ENCODE measurements at places on chromosomes 5 and 9. TPM values are rescaled to one million over a fixed set of nuclear protein-coding genes. Genes with fewer than 3 reads are reported as not detected.

The MYO10 gene
- 31.2 TPM for total RNA-seq

GRCh38 chr9:70595211-70595610 lies 180.8 kb upstream of the KLF9 start:
- DNase-seq, result no peak

DNA sequence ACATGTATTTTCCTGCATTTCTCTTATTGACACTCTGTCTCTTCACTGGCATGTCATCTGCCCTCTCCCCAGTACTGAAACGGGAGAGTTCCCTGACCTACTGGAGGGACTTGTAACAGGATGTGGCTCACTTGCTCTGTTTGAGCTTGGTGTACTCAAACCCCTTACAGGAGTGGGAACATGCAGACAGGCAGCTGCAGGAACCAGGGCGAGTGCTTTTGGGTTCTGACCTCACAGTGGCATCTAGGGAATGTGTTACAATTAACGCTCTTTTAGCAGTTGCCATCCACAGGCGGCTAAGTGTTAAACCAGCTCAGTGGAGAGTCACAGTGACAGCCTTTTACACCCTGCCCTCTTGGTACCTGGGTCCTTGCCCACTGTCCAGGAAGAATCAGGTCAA lies 300.3 kb upstream of the GRAMD2B start:
- DNase-seq, result no peak

The SLC34A3 gene
- total RNA-seq, result 0.16 TPM

GRCh38 chr5:2291146-2291840 lies 408.6 kb upstream of the IRX4 start:
- DNase-seq, result no peak

The CFAP157 gene
- 0.16 TPM for total RNA-seq

The RXRA gene
- 6.6 TPM for total RNA-seq

DNA sequence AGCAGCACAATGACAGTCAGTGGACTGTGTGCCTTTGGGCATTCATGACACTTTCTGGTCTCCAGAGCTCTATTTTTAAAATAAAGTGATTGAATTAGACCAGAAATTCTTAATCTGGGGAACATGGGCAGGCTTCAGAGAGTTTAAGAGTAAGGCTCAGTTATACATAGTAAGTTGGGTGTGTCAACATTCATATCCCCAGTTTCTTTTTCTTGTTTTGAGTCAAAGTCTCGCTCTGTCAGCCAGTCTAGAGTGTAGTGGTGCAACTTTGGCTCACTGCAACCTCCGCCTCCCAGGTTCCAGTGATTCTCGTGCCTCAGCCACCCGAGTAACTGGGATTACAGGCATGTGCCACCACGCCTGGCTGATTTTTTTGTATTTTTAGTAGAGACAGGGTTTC lies 13.7 kb upstream of the KIF4B start:
- DNase-seq, result no peak

GRCh38 chr5:134580001-134580460 lies 52.6 kb downstream of the SAR1B start:
- no peak for DNase-seq

DNA sequence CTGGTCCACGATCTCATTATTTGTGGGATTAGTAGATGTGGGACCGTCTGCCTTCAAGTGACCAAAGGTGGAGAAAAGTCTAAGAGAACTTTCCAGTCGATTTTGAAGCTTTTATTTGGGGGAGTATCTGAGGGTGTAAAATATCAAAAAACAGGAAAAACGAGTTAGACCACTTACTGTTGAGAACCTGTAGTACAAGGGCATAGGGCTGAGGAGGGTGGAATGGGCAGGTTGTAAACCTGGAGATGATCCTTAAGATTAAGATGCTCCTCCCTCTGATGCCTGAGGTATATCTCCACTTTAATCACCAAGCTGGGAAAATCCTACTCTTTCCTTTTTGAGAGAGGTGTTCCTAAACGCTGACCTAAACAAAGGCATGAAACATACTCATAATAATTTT lies 32.0 kb upstream of the GTF2H2C start:
- no peak for DNase-seq

DNA sequence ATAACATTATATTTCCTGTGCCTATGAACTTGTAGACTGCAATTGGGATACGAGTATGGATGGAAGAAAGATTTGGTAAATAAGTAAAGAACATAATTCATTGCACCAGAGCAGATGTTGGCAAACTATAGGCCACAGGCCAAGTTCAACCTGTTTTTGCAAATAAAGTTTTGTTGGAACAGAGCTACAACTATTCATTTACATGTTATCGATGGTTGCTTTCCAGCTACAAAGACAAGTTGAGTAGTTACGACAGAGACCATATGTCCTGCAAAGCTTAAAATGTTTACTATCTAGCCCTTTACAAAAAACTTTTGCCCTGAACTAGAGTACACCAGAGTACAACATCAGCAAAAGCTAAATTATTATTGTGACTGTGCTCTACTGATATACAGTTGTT lies 169.1 kb upstream of the DMAC1 start:
- DNase-seq, result no peak

DNA sequence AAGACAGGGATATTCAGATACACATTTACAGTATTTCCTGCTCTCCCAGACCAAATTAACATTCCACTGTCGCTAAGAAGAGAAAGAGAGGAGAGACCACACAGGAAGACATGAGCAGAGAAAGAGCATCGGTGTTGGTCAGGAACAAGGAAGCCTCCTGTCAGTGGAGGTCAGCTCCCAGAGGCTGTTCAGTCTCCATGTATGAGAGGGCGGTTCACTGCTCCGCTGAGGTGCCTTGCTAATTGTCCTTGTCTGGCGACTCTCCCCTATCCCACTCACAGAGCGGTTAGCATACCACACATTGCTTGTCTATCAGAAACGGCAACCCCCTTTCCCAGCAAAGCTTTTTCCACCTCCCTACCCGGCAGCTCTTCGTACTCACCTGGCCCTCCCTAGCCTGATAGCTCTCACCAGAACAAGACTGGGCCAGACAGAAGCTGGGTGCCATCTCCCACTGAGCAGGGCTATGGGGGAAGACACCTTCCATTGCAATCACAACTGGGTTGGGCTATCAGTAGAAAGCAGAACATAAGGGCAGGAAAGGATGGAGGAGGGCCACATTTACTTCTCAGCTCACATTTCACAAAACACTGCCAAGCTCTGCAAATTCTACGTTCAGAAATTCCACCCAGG lies 58.6 kb upstream of the LMNB1 start:
- no peak for DNase-seq

DNA sequence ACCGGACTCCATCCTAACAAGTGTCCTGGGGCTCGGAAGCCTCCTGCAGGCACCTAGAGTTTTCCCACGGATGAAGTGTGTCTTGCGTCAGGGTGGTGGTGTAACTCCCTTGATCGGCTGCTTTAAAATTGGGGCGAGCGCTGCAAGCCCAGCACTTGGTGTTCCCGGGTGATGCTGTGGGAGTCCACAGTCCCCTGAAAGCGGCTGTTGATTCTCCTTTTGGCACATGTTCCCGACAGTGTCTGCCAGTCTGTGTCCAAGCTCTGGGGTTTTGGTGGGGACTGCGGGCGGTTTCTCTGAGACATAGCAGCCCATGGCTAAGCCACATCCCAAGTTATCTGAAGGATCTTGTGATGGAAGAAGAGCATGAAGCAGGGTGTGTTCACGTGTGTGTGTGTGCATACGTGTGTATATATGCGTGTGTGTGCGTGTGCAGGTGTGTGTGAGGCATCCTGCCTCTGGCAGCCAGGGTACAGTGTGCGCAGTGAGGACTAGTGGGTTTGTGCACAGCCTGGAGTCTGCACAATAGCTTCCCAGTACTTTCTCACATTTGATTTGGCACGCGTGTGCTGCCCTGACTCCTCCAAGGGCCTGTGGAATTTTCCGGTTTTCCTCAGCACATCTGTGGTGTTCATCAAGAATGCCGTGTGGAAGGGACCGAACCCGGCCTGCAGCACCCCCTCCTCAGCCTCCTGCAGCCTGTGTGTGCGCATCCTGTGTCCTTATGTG lies 16.9 kb downstream of the SLC25A48 start:
- peak; percentile 37 for DNase-seq

- DNase-seq, result no peak
These were observed 56.9 kb upstream of the COL15A1 start for GRCh38 chr9:98886691-98887229.

GRCh38 chr9:112361601-112362000 lies 18.3 kb upstream of the HSDL2 start:
- no peak for DNase-seq

The SV2C gene
- total RNA-seq, result 1.7 TPM

DNA sequence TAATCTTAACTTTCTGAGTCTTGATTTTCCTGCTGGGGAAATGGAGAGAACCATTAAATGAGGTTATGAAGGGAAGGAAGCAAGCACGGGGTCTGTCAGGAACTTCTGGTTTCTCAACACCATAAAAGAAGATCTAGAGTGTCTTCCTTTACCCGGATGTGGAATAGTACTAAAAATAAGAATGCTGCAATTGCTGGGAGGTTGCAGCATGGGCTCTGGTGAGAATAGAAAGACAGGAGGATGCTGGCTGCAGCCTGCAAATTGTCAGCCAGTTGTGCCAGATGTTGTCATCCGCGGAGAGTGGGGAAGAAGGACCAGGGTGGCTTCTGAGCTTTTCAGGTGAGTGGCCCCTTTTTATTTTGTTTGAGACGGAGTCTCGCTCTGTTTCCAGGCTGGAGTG lies 69.3 kb upstream of the STC2 start:
- no peak for DNase-seq

DNA sequence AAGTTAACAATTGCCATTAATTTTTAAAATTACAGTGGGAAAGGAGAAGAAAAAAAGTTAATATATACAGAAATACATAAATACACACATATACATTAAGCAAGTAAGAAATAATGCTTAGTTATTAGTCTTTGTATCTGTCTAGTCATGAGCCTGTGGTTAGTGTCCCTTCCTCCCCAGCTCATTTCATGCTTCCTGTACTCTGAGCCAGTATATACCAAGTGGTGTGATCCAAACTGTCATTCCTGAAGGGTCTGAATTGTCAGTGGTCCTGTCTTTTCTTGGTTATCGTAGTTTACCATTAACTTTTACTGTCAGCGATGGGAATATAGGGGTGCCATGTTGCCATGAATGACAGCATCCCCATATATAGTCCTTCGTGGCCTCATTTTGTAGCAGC lies 24.2 kb upstream of the STOM start:
- DNase-seq, result no peak

The FOXD4L5 gene
- 0.47 TPM for total RNA-seq

The KIAA0825 gene
- 37.6 TPM for total RNA-seq

DNA sequence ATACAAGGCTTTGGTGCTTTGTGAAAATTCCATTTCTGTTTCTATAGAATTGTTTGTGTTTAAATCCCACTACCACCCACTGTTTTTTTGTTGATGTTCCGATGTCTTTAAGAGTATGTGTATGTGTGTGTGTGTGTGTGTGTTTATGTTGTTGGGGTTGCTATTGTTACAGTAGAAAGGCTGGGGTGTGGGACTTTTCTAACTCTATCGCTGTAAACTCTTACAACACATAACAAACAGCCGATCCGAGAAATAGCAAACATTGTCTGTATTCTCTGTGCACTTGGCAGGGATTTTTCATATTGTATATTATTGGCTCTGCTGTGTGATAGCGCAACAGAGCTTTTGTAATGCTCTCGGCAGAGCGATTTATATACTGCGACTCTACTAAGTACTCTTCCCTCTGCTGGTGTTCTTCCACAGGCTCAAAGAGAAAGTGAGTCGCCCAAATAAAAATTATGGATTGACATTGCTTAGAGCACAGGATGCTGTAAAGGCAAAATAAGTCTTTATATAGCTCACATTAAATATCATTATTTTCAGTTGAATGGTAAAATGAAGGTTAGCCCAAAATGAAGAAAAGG lies 492.2 kb upstream of the ARRDC3 start:
- no peak for DNase-seq

DNA sequence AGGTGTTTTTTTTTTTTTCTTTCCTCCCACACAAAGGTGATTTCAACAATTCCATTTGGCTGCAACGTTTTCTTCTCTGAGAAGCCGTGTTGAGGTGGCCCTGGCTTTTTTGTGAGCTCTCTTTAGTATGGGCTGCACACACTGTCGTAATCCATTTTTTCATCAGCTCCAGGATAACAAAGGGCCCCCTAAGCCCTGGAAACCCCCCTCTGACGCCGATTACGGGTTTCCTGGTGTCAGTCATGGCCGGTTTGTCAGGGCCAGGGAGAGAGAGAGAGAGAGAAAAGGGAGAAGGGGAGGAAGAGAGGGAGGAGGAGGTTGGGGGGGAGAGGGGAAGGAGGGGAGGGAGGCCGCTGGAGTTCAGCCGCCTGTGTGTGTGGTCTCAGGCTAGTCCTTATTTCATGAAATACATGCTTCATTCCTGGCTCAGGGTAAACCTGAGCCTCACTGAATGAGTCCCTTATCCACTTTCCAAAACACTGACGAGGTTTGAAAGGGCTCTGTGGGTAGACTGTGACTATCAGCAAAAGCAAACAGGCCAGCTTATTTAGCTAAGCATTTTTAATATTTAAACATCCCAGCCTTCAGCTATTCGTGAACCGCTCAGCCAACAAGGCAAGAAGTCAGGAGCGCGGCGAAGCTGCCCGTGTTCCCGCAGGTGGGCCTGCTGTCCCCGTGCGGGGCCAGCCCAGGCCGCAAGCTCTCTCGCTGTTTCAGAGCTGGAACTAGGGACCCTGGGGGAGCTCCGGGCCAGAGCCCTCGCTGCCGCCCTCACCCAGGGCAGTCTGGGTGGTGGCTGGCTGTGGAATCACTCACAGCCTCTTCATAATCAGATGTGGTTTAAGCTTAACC lies 172.8 kb downstream of the ERCC6L2 start:
- DNase-seq, result no peak

- no peak for DNase-seq
These were observed 1.1 kb downstream of the ICE1 start for GRCh38 chr5:5423586-5423985.

The IL5 gene
- total RNA-seq, result not detected

The NTNG2 gene
- total RNA-seq, result 46.3 TPM

DNA sequence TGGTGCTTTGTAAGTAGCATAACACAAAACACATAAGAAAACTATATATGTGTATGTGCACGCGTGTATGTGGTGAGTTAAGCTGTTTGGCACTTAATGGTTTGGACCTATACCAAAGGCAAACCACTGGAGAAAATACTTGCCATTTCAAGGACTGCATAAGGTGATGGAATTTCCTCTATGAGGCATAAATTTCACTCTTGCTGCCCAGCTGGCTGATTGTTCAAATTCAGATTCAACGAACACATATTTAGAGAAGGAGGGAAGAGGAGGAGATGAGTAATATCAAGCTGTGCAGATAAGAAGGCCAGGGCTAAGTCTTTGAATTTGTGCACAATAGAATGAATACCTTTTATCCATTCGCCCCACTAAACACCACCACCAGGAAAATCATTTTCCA lies 470.6 kb upstream of the MPDZ start:
- DNase-seq, result no peak

The SPINK7 gene
- total RNA-seq, result not detected

- DNase-seq, result no peak
These were observed 1168.3 kb upstream of the WWC1 start for GRCh38 chr5:167123126-167123525.

GRCh38 chr9:128787659-128788058 lies 606 bp downstream of the TBC1D13 start:
- DNase-seq, result no peak

GRCh38 chr9:133853331-133853730 lies 115.2 kb upstream of the SARDH start:
- no peak for DNase-seq

The PLEKHG4B gene
- 6.2 TPM for total RNA-seq

- peak; percentile 73 for DNase-seq
These were observed at the start of gene NDUFS6 for GRCh38 chr5:1801222-1801966. Gene NDUFS6, plus strand, starts transcription at chr5:1801407. Its CDS starts 11 bp downstream, at chr5:1801418.

The LCN12 gene
- not detected for total RNA-seq

GRCh38 chr5:170497311-170498038 lies 6.3 kb upstream of the KCNIP1 start:
- DNase-seq, result no peak

The VCAN gene
- 228 TPM for total RNA-seq

All from occipital lobe (tissue), 3 donors.